ENCODE measurements at places on chromosomes 1 and 21. TPM values are rescaled to one million over a fixed set of nuclear protein-coding genes. Genes with fewer than 3 reads are reported as not detected.

The TMEM269 gene
- 0.13 TPM for total RNA-seq

The FCRL4 gene
- total RNA-seq: not detected

The YTHDF2 gene
- total RNA-seq: 97.3 TPM

The SERPINC1 gene
- 0.64 TPM for total RNA-seq

The KHDC4 gene
- 80.4 TPM for total RNA-seq

The SLC1A7 gene
- total RNA-seq: 0.31 TPM

The ATP1A2 gene
- total RNA-seq: 0.15 TPM

The S100A3 gene
- 12.0 TPM for total RNA-seq

The GJB5 gene
- total RNA-seq: not detected

The GJA8 gene
- not detected for total RNA-seq

The CA6 gene
- total RNA-seq: not detected

The TCP10L gene
- total RNA-seq: 0.57 TPM

The SYT6 gene
- not detected for total RNA-seq

The KRTAP20-4 gene
- total RNA-seq: not detected

The RGS18 gene
- not detected for total RNA-seq

The S100A7 gene
- total RNA-seq: not detected

The KISS1 gene
- total RNA-seq: not detected

The RPE65 gene
- total RNA-seq: not detected

The LCE3E gene
- not detected for total RNA-seq

All from Panc1 (cell line).